Tibial nerve (tissue), 4 donors: ENCODE measurements at places on chromosomes 16 and 17.

GRCh38 chr16:87437911-87438610 lies 45.9 kb downstream of the MAP1LC3B start:
- DNase-seq, result no peak

- DNase-seq, result no peak
Measured at GRCh38 chr17:64230791-64231408, 32.2 kb downstream of the TEX2 start.

DNA sequence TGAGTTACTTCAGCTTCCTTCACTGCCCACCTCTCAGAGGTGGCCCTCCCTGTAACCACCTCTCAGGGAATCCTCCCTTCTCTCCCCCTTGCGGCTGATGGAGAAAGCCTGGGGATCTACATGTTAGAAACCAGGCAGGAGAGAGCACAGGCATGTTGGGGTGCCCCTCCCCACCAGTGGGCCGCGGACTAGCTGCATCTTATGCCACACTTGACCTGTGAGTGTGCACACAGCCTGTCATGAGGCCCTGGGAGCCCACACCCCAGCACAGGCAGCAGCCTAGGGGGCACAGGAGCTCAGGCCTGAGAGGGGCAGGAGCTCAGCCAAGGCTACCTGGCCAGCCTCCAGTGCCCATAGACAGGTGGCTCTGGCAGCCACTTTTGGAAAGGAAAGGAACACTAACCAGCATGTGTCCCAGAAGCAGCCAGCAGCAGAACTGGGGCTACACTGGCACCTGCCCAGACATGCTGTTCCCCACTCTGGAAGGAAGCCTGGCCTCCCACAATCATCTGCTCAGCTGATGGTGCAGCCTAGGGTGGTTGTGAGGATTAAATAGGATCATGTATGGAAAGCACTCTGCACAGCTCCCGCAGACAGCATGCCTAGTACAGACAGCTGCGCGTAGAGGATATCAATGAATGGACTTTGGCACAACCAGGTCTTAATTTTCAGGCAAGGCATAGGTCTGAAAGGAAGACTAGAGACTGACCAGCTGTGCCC lies 60.5 kb downstream of the TMEM132E start:
- no peak for DNase-seq

DNA sequence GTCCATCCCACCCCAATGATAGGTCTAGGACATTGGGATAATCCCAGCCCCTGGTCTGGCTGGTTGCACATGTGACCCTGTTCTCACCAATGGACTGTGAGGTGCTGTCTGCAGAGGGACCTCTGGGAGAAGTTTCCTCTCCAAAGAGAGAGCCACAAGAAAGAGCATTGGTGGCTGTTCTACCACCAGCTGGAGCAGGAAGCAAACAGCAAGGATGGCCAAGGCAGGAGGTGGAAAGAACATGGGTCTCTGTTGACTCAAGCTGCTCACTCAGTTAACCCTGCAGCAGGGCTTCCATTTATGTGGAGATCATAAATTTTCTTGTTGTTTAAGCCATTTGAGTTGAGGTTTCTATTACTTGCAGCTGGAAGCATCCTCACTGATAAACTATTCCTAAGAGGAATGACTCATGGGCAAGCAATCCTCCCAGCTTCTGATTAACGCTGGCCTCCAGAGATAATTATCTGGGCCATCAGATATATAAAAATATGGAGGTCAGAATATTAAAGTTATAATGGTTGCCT lies 52.6 kb downstream of the CYB5B start:
- DNase-seq, result no peak

DNA sequence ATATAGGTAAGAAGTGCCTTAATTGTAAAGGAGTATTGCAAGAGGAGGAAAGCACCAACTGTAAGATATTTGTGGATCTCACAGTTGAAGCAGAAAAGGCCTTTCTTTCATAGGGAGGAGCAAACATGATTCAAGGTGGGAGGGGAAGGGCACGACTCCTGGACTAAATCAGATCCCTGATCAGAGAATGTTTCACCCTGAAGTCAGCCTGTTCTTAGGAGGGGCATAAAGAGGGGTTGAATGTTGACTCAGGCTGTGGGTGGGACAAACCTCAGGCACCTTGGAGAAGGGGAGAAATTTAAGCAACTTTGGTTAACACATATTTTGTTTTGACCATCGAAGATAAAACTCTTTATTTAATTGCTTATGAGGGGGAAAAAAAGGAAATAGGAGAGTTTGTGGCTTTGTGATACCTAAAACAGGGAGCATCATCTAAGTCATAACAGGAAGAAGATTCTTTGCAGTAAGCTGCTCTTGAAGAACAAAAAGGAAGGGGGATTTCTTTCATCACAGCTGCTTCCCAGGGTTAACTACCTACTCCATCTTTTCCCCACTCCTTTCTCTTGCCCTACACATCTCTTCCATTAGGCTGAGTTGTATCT lies 158.6 kb upstream of the ZNF267 start:
- DNase-seq, result no peak

- DNase-seq, result no peak
Measured at GRCh38 chr16:87582966-87583325, 19.4 kb upstream of the JPH3 start.

DNA sequence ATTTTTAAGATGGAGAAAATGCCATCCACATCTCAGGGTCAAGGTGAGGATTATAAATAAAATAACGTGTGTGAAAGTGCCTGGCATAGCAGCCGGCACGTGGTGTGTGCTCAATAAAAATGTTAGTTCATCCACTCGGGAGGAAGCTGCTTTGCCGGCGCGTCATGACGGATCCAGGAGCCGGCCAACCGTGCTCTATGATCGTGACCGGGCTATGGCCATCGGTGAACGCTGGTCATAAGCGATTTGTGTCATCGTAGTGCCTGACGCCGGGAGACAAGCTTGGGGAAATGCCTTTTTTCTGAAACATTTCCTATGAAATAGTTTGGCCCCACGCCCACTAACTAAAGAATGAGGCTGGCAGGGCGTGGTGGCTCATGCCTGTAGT lies 74.0 kb downstream of the CMC2 start:
- no peak for DNase-seq

- DNase-seq, result no peak
Measured at GRCh38 chr17:21512307-21513011, 136.3 kb downstream of the KCNJ12 start.

DNA sequence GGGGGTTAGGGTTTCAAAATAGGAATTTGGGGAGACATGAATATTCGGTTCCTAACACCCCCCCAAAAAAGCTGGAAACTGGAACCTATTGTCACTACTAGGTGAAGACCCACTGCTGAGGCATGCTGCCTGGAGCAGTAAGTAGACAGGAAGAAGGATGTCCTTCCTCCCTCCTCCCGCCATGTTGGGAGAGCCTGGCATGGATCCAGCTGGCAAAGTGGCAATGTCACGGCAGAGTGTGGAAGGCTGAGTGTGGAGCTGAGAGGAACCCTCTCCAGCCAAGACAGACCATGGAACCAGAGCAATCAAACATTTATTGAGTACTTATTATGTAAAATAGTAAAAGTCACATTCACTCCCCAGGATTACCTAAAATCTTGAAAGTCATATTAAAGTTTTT lies 49.0 kb downstream of the CCDC182 start:
- DNase-seq, result no peak

DNA sequence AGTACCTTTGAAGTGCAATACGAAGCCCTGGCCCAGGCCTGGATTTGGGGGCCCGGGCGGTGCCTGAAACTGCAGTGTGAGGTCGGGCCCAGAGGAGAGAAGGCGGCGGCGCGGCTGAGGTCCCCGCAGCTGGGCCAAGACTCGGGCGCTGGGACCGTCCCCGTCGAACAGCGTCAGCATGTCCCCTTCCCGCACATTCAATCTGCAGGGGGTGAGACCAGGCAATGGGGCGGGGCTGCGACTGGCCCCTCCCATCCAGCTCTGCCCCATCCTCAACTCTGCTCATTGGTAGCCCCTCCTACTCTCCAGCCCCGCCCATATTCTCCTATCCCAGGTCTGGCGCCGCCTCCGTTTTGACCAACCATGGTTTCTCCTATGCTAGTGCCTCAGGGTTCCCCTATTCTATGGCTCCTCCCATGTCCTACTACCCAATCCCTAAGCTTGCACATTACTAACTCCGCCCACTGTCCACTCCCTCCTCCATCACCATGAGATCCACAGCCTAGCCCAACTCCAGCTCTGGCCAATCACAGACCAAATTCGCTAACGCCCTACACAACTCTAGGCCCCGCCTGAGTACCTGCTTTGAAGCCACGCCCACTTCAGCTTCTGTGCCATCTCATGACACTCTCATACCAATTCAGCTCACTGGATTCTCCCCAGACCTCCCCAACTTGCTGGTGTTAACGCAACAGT lies 14.4 kb upstream of the CDIPT start:
- no peak for DNase-seq

DNA sequence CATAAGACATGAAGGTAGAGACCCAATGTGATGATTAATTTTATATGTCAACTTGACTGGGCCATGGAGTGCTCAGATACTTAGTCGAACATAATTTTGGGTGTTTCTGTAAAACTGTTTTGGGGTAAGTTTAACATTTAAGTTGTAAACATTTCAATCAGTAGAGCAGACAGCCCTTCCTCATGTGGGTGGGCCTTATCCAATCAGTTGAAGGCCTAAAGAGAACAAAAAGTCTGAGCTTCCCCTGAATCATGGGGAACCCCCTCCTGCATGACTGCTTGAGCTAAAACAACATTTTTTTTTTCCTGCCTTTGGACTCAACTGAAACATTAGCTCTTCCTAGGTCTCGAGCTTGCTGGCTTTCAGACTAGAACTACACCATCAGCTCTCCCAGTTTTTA lies 327.3 kb upstream of the SOX9 start:
- DNase-seq, result no peak

DNA sequence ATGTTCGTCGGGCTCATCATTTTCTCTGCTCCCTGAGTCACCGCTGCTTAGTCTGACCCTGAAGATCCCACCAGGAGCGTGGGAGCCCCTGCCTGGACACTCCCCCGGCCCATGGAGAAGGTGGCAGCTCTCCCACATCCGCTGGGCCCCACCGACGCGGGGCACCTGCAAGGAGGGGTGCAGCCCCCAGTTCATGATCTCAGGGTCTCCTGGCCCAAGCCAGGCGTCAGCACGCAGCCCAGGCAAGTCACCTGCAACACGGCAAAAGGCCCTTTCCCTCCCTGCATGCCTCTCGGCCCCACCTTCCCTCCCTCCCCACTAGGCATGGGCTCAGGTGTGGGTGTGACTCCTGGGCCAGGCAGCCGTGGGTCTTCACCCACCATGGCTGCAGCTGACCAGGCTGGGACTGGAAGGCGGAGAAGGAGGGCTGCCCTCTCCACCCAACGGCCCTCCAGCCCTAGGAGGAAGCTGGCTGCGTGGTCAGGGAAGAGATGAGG lies 9.7 kb upstream of the CHMP6 start:
- no peak for DNase-seq

DNA sequence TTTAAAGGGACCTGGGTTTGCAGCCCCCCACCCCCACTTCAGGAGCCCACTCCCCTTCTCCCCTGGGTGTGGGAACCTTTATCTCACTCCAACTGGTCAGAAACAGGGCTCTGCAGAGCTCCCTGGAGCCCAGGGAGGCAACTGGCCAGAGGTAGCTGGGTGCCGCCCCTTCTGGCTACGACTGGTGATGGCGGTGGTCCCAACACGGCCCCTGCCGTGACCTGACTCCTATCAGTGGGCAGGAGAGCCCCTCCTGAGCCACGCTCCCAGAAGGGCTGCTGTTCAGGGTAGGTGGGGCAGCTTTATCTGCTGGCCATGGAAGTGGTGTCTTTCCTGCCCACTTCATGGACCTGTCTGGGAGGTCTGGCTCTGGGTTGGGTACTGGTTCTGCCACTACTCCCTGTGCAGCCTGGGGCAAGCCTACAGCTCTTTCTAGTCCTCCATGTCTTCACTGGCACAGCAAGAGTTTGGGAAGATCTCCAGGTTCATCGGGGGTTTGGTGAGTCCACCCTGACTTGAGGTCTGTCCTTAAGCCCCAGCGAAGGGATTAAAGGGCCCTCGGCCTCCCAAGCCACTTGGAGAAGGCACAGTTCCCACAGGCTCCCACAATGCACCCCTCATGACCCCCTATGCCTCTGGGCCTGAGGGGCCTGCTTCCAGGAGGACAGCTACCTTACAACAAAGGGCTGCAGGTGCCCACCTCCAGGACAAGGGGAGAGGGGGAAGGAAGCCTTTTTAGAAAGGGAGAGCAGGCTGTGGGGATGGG lies 5.5 kb upstream of the SREBF1 start:
- DNase-seq, result no peak
